Right hindlimb (tissue), 1 donor: ENCODE measurements at places on chromosomes 7 and 10.
A peak's percentile ranks its signal among the peaks of the same experiment; 100 is the strongest.

- DNase-seq: no peak
These were observed 5.3 kb downstream of the BMI1 start for GRCh38 chr10:22326145-22326702.

DNA sequence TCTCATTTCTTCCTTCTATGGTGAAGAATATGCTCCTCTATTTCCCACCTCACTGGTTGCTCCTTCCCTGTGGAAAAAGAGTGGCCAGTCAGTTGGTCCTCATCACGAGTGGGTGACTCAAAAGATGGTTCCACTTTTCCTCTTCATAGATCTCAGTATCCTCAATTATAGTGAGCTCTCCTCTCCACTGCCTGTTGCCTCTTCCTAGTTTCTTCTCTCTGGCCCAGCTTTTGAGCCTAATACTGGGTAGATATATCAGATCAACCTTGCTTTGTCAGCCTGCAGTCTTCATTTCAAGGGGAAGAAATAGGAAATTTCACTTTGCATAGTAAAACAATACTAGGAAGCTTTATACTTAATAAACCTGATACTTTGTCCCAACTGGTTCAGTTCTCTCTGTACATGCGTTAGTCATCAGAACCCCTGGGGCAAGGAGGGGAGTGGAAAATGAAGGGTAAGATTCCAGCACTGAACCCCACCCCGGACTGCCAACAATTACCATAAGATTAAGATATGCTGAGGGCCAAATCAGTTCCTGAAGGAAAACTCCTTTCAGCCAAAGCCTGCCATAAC is 15.5 kb upstream of the WNT16 start:
- no peak for DNase-seq

GRCh38 chr10:17607603-17608332 is 9.4 kb downstream of the HACD1 start:
- DNase-seq: no peak

- DNase-seq: no peak
These were observed 17.9 kb downstream of the SEM1 start for GRCh38 chr7:96691702-96692101.

- DNase-seq: no peak
These were observed 33.3 kb downstream of the ARHGAP19 start for GRCh38 chr10:97259119-97259518.

DNA sequence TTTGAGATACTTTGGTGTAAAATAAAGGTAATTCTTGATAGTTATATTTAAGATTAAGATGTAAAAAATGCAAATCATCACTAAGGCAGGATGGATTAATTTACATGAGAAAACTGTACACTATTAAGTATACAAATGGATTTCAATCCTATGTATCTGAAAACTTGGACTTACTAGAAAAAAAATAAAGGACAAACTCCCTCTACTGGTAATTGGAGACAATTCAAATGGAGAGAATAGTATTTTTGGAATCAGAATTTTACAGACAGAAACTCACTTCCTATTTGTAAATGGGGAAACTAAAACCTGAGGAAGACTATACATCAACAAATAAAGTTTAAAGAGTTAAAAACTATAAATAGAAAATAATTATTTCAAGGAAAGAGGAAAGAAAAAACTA is 62.6 kb downstream of the CUL2 start:
- no peak for DNase-seq

DNA sequence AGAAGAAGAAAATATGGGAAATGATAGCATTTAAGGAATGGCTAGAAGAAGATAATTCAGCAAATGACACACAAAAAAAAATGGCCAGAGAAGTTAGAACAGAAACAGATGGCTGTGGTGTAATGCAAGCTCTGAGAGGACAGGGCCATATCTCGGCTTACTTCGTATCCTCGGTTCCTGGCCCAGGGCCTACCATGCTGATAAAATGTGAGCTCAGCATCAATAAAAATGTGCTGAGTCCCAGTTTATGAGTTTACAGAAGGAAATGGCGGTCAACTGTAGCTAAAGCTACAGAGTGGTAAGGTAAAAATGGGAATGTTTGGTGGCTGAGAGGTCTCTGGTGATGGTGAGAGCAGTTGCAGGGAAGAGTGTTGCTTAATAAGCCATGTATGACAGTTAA is 40.8 kb downstream of the HBP1 start:
- no peak for DNase-seq

- DNase-seq: no peak
These were observed 1.4 kb downstream of the TRA2A start for GRCh38 chr7:23530405-23530804.

GRCh38 chr10:26725837-26726727 is 28.6 kb downstream of the PDSS1 start:
- peak; percentile 69 for DNase-seq

- DNase-seq: no peak
These were observed 147.2 kb downstream of the MYOF start for GRCh38 chr10:93334901-93335327.

GRCh38 chr7:50266635-50267386 is 37.7 kb upstream of the IKZF1 start:
- DNase-seq: no peak

DNA sequence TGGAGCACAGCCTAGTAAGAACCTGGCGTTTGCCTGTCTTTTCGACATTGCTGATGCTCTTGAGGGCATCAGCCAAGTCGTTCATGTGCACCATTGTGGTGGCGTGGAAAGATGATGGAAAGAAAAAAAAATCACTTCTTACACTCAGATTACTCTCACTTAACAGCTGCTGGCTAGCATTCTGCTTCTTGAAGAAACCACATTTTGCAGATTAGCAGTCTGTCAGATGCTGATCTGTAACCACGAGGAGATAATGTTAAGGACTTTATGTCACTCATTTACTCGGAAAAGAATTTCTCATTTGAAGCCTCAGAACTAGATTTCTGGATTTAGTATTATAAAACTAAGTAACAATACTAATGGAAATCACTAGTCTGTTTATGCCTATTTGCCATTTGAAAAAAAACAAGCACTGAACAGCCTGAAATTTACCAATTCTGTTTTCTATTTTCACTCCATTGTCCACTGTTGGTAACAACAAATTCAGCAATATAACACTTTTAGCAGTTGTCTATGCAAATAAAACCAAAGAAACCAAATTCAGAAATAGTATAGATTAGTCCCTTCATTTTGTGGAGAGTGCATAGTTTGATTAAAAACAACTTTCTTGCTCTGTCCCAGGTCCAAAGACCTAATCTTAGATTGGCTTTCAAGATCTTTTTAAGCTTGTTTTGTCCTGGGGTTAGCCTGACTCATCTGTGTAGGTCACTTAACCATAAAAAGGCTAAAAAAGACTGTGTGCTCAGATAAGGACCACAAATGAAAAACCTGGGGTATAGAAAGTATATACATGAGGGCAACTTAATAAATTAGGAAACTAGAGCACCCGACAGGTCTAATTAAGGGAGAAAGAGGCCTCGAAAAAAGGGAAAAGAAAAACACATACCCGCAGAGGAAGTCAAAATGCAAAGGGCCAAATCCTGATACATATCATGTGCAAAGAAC is 67.5 kb downstream of the NT5C2 start:
- DNase-seq: no peak

DNA sequence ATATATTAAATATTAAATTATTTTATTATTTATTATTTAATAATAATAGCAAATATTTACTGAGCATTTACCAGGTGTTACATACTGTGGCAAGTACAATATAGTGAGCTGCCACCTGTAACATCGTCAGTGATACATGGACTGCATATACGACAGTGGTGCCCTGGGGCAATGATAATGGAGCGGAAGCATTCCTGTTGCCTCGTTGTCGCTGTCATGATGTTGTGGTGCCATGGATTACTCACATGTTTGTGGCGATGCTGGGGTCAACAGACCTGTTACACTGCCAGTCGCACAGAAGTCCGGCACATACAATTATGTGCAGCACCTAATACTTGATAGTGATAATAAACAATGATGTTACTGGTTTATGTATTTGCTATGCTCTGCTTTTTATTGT is 20.6 kb downstream of the CAMK1D start:
- DNase-seq: no peak

DNA sequence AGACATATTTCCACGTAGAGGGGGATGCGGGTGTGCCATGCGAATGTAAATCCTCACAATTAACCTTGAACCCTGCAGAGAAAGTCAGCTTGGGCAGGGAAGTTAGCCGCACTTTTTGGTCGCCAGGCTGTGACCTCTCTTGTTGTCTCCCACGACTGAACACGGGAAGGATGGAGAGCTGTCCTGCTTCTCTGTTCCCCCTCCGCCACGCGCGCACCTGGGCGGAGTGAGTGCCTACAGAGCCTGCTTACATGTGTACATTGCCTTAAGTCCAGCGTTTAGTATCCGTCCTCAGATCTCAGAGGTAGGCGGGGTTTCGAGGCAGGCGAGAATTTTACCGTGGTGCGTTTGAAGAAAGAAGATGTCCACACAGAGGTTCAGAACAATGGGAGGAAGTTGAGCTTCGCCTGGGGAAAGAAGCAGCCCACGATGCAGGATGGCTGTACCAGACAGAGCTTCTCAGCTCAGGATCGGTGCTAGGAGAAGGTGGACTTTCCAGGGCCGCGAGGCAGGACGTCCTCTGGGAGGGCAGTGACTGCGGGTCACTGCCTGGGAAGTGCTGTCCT is 482 bp upstream of the ERCC6 start:
- peak; percentile 32 for DNase-seq

- DNase-seq: no peak
These were observed 153.2 kb downstream of the CDH23 start for GRCh38 chr10:71549766-71550533.

GRCh38 chr10:34543716-34544115 is 271.4 kb downstream of the PARD3 start:
- DNase-seq: no peak

GRCh38 chr7:1013581-1013980 is 30.6 kb downstream of the CYP2W1 start:
- no peak for DNase-seq

GRCh38 chr10:46520381-46520780 is 36.1 kb downstream of the GPRIN2 start:
- DNase-seq: no peak

DNA sequence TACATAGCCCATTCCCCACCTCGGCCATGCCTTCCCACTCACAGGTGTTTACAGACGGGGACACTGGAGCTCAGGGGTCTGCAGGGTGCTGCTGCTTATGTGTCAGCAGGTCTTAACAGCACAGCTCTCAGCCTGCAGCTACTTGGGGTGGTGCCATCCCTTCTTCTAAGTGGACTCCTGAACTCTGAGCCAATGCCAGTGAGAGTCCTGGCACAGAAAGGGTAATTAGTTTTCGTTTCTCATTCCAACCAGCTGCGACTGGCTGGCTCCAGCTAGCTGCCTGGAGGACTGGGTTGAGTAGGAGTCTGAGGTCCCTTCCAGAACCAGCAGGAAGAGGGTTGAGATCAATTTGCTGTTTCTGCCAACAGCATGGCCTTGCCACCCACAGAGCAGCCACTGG is 88.3 kb upstream of the AGK start:
- DNase-seq: no peak

DNA sequence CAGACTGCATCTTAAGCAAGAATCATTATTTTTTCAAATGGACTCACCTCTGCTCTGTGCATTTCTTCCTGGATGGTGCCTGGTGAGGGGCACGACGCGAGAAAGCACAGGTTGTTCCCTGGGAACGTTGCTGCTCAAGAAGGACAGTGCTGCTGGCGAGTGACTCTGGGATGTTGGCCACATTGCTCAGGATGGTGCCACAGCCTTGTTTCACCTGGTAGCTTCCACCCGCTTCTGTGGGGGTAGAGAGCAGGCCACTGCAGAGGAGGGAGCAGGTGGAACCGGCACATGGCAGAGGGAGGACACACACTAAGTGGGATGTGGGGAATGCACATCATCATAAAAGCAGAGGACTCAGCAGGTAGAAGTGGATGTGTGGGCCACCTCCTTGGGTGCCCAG is 444.7 kb downstream of the TCERG1L start:
- no peak for DNase-seq

- DNase-seq: no peak
These were observed 14.3 kb upstream of the CUL1 start for GRCh38 chr7:148684289-148684830.

DNA sequence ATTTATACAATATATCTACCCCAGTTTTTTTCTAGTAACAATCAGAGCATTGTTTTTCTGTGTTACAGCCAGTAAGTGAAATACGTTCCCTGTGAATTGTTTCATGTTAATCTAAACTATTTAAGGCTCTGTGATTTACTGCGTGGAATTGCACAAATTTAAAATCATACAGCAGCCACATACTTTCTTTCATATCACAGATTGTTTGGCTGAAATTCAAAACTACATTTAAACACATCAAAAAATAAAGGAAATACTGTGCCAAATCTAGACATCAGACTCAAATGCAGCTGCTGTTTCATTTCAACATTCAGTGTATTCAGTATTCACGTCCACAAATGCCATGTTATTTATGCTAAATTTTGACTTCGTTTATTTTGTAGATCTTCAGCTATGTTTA is 242.6 kb upstream of the HGF start:
- DNase-seq: no peak

GRCh38 chr7:15168489-15168888 is 265.9 kb upstream of the DGKB start:
- no peak for DNase-seq

- no peak for DNase-seq
These were observed 34.6 kb downstream of the IFT22 start for GRCh38 chr7:101287032-101287431.

GRCh38 chr7:87833130-87833529 is 43.0 kb downstream of the SLC25A40 start:
- DNase-seq: no peak
